Stimulated activated CD8-positive, alpha-beta memory T cell treated with anti-CD3 and anti-CD28 coated beads, Interleukin-12 subunit alpha, Interleukin-12 subunit beta, amount 100 ng/mL, for 1 hour (primary cell): ENCODE measurements at places on chromosomes 1 and 21.

DNA sequence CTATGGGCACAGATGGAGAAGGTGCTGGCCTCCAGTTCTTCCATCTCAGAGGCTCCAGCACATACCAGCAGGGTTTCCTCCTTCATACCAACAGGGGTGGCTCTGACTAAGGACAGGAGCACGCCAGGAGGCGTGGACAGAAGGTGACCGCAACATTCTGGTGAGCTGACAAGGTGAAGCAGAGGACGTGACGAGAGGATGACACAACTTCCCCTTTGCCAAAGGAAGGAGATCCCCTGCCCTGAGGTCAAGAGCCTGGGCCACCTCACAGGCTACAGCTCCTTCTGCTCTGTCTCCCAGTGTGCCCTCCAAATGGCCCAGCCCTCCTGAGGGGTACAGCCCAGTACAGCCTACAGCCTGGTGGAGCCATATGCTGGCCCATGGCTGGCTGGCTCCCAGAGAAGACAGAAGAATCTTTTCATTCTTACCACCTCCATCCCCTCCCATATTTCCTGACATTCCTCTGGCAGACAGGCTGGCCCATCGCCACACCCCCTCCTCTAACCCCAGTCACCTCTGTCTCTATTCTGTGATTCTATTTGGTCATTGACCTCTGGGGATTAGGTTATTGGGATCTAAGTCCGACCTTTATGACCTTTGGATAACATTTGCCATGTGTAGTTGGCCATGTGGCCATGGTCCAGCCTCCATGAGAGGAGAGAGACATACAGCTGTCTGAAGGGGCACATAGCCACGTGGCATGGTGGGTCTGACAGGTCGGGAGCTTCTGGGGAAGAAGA, 5.1 kb upstream of the LAMB3 start:
- no peak for DNase-seq

DNA sequence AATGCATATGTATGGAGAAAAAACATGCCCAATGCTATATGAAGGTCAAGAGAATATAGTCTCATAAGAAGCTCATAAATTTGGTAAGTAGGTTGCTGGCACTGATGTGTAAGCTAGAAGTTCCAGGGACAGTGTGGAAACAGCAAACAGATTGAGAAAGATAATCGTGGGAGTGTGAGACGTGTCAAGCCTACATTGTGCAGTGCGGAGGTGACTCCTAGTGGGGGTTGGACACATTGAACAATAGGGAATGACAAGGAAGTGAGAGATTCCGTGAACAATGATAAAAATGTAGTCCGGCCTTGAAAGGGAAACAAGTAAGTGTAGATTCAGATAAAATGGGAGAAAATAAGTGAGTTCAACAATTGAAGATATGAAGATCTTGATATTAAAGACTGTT, 788.4 kb upstream of the PRMT6 start:
- DNase-seq: no peak

- no peak for DNase-seq
These were observed 7.0 kb downstream of the RPS6KA1 start for GRCh38 chr1:26536521-26536920.

DNA sequence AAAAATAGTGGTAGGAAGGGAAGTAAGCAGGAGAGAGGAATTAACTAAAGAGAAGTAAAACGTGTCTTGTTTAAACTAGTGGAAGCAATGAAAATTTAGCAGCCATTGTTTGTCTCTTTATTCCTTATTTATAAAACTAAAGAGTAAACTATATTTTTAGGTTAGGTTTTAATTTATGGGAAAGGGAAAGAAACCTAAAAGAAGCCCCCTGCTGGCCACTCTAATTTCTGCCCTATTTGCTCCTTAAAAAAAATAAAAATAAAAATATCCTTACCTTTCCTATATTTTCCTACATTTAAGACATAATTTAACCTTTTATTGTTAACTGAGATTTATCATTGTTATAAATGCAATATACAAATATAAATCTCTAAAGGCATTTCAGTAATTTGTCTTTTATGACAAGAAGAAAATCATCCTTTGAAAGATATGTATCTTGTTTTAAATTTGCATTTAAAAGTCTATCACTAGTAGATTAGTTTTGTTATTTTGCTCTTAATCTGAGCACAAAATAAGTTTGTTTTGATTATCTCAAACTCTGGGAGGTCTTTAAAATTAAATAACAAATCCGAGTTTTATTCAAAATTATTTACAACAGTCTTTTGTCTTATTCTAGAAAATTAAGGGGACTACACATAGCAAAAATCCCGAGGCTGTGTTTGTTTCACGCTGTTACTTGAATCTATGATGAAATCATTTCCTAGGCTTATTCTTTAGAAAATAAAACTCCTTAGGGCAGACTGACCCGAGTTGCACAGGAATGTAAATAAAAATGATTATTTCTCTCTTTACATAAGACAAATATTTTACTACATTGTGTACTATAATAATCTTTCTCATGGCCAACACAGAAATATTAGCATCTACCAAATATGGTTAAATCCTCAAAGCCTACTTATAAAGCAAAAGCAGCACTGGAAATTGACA, 201.7 kb downstream of the NRIP1 start:
- no peak for DNase-seq

DNA sequence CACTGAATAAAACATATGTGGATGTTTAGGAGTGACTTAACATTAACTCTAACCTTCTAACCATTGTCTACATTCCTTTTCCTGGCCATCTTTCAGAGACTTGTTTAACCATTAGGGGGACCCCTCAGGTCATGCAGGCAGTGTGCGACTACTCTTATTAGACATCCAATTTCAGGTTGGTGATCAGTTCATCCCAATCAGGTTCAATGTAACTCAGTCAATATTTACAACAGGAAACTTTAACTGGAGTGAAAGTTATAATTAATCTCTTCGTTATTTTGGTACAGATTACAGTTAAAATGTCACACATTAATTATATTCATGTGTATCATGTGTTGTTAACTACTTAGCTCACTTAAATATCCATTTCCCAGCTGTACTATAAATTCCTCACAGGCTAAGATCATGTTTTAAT, 68.8 kb upstream of the RGS1 start:
- no peak for DNase-seq

DNA sequence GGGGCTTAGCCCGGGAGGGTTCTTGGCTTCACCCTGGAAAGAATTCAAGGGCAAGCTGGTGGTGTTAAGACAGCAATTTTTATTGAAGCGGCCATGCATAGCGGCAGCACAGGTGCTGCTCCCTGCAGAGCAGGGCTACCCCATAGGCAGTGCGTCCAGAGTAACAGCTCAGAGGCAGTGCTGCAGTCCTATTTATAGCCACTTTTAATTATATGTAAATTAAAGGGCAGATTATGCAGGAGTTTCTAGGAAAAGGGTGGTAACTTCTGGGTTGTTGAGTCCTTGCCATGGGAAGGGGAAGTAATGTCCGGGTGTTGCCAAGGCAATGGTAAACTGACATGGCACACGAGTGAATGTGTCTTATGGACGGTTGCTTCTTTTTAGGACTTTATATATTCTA, 57.0 kb downstream of the VPS26C start:
- no peak for DNase-seq

DNA sequence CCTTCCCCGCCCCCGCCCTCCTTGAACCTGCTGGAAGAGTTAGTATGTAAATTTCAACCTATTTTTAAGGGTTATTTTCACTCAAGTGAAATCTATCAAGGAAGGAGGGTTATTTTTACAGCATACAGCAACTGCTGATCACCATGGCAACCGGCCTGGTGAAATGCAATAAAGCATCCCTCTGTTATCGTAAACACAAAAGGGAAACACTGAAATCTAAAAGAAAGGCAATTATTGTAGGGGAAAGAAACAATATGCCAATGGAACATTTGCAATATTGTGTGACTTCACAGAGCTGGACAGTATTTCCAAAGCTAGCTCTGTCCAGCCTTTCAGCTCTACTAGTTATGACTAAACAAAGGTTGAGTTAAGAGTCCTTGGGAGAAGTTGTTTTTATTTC, 588.3 kb upstream of the PBX1 start:
- DNase-seq: no peak

DNA sequence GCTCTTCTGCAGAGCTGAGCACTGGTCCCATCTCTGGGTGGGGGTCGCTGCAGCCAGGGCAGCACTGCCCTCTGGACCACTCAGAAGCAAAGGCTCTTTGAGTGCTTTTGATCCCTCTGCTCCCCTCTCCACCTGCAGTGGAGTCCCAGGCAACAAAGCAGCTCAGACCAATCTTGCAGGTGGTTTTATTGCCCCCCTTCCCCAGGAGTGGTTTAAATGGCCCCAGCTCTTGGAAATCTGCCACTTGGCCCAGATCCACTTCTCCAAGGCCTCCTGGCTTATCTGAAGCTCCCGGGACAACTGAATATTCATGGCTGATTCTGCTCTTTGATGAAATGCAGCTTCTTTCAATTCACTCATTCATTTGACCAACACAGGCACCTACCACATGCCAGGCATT, 2.7 kb downstream of the STUM start:
- DNase-seq: no peak

- no peak for DNase-seq
These were observed 10.6 kb downstream of the PARP1 start for GRCh38 chr1:226397011-226397926.

DNA sequence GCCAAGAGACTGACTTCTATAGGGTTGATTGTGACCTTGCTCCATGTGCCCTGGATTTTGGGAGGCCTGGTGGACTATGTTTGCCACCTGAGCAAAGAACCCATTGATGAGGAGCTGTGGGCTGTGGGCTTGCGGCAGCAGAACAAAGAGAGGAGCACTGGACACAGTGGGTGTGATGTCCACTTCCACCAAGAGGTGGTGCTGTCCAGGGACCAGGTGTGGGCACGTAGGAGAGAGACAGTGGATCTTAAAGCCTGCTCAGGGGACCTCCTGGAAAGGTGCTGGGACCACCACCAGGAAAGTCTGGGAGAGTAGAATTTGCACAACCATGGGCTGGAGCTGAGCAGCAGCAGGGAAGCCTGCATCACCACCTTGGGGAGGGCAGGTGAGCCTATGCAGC, 106.7 kb upstream of the ETS2 start:
- no peak for DNase-seq

DNA sequence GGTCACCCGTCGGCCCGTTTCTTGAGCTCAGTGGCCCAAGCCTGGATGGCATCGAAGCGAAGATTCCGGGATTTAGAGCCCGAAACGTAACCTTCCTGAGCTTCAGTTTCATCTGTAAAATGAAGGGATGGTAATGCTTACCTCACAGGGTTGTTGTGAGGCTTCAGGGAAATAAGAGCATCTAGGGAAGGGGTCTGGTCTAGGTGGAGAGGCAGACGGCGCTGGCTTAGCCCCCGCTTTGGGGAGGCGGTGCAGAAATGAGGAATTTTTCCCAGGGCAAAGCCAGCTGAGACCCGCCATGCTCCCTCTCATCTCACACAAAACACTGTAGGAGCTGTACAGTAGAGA, 717 bp upstream of the MYCL start:
- no peak for DNase-seq

DNA sequence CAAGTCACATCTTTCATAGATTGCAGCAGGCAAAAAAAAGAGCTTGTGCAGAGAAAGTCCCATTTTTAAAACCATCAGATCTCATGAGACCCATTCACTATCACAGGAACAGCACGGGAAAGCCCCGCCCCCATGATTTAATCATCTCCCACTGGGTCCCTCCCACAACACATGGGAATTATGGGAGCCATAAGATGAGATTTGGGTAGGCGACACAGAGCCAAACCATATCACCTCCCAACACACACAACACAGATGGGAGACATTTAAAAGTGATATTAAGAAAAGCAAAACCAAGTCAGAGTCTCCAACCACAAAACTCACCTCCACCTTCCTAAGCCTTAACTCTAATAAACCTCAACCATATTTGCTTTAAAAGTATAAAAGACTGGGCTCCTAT, 61.5 kb upstream of the TIAM1 start:
- no peak for DNase-seq

DNA sequence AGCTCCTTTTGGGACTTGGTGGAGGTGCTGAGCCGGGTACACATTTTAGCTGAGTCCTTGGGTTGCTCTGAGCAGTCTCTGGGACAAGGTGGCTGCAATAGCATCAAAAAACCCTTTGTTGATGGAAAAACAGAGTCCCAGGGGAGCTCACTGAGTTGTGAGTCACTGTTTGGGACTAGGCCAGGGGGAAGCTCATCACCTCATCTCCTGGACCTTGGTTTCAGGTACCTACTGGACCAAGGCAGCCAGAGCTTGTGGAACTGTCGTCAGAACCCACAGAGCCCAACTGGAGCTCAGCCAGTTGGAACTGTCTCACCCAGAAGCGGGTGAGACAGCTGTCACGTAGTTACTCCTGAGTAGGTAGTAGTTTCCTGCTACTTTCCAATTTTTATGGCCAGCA, 146.7 kb downstream of the HLX start:
- DNase-seq: no peak

- no peak for DNase-seq
These were observed 91.9 kb downstream of the RYR2 start for GRCh38 chr1:237133921-237134320.

DNA sequence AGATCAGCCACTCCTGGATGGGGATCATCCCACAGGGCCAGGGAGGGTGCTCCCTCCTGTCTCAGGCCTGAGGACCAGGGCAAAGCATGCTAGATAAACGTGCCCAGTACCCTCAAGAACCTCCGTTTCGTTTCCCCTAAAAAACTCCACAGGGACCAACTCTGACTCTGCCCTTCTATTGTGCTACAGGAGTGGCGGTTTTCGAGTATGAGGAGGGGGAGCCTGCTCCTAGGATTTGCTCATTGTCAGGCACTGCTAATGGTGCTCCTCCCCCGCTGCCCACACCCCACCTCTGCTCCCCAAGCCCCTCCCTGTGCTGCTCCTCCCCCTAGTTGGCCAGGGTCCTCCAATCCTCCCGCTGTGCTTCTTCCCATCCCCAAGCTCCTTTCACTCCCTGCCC, 32.0 kb downstream of the PGBD5 start:
- DNase-seq: no peak

GRCh38 chr21:38293765-38294164, 37.0 kb downstream of the KCNJ15 start:
- no peak for DNase-seq

GRCh38 chr1:42524330-42524729, 61.2 kb downstream of the CCDC30 start:
- no peak for DNase-seq

DNA sequence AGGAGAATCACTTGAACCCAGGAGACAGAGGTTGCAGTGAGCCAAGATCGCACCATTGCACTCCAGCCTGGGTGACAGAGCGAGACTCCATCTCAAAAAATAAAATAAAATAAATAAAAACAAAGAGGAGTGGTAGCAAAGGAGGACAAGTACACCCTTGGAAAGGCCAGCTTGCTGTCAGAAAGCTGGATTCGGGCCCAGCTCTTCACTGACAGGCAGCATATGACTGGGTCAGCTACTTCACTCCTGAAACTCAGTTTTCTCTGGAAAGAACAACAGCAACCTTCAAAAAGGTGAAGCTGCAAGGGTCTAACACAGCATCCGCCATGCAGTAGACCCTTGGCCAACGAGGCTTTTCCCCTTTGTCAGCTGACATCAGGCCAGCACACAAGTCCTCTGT, 156.0 kb upstream of the TIAM1 start:
- DNase-seq: no peak

- no peak for DNase-seq
These were observed 11.9 kb downstream of the MTHFR start for GRCh38 chr1:11793819-11794218.

- DNase-seq: no peak
These were observed 211.9 kb upstream of the EDN2 start for GRCh38 chr1:41696381-41696780.
